CD4-positive, alpha-beta T cell treated with Interleukin-17A for 4 hours (primary cell): ENCODE measurements at places on chromosomes 12 and 14.

- no peak for DNase-seq
Measured at GRCh38 chr12:29971446-29971845, 187.7 kb upstream of the TMTC1 start.

- no peak for DNase-seq
Measured at GRCh38 chr14:89775946-89776345, 178.6 kb downstream of the EFCAB11 start.

- no peak for DNase-seq
Measured at GRCh38 chr14:104878582-104878981, 13.5 kb downstream of the CEP170B start.

DNA sequence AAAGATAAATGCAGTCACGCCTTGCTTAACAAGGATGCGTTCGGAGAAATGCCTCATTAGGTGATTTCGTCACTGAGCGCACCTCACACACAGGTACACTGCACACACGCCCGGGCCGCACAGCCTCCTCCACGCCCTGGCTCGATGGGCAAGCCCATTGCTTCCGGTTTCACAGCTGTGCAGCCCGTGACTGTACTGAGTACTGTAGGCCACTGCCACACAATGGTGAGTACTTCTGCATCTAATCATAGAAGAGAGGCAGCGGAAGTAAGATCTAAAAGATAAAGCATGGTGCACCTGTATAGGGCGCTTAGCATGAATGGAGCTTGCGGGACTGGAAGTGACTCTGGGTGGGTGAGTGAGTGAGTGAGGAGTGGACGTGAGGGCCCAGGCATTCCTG lies 4.3 kb downstream of the RIMBP2 start:
- no peak for DNase-seq

GRCh38 chr14:32453857-32454810 lies 125.0 kb downstream of the AKAP6 start:
- no peak for DNase-seq

GRCh38 chr12:22480016-22480415 lies 64.3 kb downstream of the C2CD5 start:
- DNase-seq, result no peak

- no peak for DNase-seq
Measured at GRCh38 chr14:73168274-73168673, 32.0 kb downstream of the PSEN1 start.

DNA sequence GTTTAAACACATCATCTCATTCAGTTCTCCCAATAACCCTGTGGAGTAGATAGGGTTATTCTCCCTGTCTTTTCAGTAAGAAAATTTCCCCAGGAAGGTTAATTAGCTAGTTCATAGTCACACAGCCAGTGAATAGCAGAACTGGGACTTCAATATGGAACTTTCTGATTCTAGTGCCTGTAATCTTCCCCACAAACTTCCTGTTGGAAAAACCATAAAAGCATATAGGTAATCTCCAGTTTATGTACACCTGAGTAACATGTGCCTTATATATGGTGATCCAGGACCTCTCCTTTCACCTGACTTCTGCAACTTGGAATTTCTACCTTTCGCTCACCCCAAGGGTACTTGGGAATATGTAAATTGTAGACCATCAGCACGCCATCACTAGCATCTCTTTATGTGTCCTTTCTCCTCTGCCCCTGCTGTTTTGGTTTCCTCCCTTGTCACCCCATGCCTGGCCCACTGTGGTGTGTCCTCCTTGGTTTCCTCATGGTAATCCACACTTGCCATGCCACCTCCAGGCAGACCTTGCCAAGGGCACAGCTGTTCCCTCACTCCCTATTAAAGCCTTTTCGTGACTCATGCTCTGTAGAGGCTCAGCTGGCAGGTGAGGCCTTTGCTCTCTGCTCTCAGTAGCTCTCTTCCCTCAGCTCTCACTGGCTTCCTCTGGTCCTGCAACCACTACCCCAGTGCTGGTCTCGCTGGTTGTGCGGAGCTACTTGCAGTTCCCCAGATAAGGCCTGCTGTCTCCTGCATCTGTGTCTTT lies 16.7 kb downstream of the TBC1D30 start:
- no peak for DNase-seq

DNA sequence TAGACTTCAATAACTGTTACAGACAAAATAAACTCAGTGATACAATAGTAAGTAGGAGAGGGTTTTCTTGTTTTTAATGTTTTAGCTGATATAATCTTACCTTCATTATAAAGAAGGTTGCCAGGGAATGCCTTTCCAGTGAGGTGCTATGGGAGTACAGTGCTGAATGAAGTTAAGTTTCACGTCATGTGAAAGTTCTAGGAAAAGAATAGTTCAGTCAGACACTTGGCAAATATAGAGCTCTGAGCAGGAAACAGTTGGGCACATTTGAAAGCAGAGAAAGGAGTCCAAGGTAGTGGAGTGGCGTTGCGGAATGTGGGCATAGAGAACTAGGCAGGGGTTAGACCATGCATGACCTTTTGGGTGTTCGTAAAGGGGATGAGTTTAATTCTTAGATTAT lies 88.6 kb upstream of the DCN start:
- no peak for DNase-seq

DNA sequence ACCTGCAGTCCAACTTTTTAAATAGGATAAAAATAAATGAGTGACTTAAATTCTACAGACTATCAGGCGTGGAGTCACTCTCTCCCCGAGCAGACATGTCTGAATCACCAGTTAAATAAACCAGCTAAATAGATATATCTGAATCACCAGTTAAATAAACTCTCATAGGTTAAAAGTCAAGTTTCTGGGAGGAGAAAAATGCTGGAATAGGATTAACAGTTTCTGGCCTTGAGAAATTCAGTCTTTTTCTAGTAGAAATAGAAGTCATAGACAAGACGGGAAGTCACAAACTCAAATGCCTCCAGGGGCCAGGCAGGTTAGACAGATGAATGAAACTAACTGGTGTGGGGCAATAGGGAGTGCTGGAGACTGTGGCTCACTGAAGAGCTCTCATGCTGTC lies 258.6 kb upstream of the TMEM132C start:
- DNase-seq, result no peak

GRCh38 chr14:64507376-64508156 lies 3.0 kb downstream of the ZBTB1 start:
- DNase-seq, result peak; percentile 57

DNA sequence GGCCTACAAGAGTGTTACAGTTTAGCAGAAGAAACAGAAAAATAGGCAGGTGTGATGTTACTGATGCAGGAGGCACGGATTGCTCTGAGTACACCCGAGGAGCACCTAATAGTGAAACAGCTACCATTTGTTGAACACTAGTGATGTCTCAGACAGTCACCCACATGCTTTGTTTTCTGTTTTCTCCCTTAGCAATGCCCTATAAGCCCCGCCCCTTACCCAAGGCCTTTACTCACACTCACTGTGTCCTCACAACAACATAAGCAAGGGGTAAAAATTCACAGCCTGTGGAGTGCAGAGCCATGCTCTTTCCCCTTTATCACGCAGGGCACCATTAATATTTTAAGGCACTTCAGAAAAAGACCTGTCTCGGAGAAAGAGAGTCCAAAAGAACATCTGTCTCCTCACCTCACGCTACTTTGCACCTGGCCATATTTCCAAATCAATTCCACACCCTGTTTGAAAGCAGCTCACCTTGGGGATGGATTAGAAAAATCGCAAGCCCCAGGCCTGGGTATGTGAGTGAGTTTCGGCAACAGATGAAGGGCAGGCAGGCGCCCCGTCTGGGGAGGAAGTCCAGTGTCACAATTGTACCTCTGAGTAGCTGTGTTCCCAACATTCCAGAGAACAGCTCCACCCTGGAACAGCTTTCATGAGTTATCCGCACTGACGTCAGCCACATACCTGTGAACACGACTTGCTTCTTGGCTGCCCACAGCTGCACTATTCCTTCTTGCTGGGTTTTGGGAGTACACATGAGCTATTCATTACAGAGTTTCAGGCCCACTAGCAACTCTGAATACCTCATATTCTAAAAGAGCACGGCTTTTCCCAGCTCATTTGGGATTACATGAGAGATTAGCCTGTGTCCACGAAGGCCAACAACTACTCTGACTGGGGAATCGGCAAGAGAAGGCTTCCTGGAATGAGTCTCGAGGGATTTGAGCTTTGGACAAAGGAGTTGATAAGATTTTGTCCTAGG lies 26.0 kb downstream of the MAPK1IP1L start:
- peak; percentile 41 for DNase-seq

DNA sequence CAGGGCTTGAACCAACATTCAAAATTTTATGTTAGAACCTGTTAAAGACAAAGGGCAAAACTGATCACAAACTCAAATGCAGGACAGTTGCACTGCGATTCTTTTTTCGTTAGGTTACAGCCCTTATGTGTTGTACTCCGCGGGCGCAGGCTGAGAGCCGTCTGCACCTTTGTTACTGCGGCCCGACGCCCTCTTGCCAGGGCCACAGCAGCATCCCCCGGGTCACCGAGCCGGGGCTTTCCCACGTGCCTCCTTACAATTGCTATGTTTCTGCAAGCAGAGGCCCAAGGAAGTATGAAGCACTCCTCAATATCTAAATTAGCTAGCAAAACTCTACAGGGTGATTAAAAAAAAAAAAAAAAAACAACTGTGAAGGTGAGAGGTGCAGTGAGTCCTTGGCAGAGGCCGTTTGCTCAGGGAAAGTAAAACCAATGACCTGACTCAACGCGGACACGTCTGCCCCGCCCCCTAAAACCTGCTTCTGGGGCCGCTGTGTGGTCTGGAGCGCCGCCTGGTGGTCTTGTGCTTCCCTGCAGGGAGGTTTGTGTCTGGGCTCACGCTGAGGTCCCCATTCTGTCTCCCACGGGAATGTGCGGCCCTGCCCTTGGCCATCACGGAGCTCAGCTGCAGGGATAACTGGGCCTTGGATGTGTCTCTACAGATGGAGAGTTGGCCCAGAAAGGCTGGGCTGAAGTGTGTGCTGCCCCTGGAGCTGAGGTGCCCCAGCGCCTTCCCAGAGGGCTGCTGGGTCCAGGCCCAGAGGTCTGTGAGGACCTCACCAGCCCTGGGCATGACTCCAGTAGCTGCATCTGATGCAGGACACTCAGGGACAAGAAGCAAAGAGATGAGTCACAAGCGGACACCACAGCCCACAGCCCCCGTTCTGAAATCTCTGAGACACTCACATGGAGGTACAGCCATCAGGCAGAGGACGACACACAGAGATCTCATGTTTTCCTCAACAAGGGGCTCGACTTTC lies 418.5 kb downstream of the TMEM121 start:
- peak; percentile 85 for DNase-seq

DNA sequence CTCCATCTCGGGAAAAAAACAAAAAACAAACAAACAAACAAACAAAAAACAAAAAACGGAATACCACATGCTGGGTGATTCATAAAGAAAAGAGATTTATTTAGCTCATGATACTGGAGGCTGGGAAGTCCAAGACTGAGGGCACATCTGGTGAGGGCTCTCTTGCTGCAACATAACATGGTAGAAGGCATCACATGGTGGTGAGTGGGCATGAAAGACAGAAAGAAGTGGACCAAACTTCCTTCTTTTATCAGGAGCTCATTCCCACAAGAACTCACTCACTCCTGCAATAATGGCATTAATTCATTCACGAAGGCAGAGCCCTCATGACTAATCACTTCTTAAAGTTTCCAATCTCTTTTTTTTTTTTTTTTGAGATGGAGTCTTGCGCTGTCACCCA lies 8.0 kb upstream of the LGMN start:
- no peak for DNase-seq

GRCh38 chr12:68805592-68806120 lies 2.3 kb upstream of the MDM2 start:
- no peak for DNase-seq

- DNase-seq, result no peak
Measured at GRCh38 chr12:105775343-105775742, 363.4 kb downstream of the NUAK1 start.

DNA sequence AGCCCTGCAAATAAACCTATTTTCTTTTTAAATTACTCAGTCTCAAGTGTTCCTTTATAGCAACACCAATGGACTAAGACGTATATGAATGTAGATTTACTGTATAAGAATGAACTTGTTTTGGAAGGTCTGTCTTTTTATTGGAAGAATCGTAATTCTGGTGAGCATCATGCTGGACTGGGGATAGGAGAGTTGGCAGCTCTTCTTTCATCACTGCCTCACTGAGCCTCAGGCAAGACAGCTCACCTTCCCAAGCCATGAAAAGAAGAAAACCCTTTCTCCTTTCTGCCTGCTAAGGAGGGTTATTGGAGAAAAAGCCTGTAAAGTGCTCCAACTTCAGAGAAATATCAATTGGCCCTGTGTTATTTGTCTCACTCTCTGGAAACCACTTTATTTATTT lies 9.1 kb upstream of the RNF34 start:
- no peak for DNase-seq

- peak; percentile 44 for DNase-seq
Measured at GRCh38 chr12:97148941-97149559, 242.0 kb downstream of the NEDD1 start.

- no peak for DNase-seq
Measured at GRCh38 chr14:94021001-94021400, 5.1 kb upstream of the OTUB2 start.

DNA sequence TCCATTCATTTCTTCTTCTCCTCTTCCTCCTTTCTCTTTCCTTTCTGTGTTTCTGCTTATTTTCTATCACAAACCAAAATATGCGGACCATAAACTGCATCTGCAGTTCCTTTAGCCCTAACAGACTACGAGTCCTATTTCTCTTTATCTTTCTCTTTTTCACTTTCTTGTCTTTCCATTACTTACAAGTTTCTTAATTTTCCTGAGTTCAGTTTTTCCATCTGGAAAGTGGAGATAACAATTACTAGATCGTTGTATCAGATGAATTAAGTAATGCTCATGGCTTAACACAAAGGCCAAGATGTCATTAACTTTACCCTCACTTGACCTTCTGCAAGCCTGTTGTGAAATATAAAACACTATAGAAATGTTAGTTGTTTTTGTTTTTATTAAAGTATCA lies 983 bp upstream of the COPS7A start:
- no peak for DNase-seq

DNA sequence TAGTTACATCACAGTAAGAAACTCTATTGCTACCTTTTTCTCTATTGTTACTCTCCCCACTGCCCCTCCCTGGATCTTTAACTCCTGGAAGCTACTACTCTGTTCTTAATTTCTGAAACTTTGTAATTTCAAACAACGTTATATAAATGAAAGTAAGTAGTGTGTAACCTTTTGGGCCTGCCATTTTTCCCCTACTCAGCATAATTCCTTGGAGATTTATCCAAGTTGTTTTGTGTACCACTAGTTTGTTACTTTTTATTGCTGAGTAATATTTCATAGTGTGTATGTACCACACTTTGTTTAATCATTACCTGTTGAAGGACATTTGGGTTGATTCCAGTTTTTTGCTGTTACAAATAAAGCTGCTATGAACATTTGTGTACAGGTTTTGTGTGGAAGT lies 37.9 kb downstream of the ASCL1 start:
- no peak for DNase-seq

- DNase-seq, result no peak
Measured at GRCh38 chr12:108237272-108237671, 101.8 kb downstream of the CMKLR1 start.

DNA sequence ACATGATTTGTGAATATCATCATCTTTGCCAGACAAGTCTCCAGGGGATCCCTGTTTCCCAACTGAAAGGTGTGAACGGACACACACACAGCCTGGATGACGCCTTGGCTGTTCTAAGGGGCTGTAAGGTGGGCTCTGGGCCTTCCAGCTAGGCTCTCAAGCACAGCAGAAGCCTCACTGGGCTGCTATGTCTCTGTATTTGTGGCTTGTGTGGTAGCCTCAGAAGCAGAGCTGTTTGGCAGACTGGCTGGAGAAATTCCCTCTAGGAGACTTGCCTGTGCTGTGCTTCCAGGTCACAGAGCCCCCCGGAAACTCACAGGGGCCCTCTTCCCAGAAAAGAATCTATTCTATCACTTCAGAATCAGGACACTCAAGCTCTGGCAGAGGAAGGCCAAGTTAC lies 21.4 kb downstream of the OTUB2 start:
- DNase-seq, result no peak

- peak; percentile 38 for DNase-seq
Measured at GRCh38 chr12:32390572-32391219, 8.7 kb upstream of the FGD4 start.
